ENCODE measurements at places on chromosomes 1 and 21.

DNA sequence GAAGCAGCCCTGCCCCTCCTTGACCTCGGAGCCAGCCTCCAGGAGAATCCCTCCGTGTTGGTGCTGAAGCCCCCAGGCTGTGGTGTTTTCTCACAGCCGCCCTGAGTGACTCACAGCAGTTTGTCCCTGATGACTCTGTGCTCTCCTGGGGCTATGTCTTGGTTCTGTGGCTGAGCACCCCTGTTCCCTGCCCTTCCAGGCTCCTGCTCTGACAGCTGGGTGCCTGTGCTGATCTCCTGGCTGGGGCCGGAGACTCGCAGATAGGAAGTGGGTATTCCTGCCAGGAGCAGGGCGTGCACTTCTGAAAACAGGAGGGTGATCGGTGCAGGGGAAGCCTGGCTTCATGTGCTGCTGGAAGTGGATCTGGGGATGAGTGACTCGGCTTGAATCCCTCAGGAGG lies 34.5 kb downstream of the POFUT2 start:
- no peak for DNase-seq

DNA sequence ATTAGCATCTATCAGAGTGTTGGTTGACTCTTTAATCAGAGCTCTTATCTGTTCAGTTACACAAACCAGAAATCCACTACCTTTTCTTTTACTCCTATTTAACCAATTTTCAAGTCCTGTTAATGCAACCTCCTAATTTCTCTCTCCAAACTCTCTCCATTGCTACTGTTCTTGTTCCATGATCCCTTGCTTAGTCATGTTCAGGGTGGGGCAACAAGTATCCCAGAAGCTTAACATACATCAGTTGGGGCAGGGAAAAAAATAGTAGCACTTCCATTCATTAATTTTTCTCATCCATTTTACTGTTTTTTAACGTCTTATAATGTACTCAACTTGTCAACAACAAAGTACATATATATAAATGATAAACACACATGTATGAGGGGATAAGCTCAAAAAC lies 111.2 kb upstream of the LBR start:
- no peak for DNase-seq

DNA sequence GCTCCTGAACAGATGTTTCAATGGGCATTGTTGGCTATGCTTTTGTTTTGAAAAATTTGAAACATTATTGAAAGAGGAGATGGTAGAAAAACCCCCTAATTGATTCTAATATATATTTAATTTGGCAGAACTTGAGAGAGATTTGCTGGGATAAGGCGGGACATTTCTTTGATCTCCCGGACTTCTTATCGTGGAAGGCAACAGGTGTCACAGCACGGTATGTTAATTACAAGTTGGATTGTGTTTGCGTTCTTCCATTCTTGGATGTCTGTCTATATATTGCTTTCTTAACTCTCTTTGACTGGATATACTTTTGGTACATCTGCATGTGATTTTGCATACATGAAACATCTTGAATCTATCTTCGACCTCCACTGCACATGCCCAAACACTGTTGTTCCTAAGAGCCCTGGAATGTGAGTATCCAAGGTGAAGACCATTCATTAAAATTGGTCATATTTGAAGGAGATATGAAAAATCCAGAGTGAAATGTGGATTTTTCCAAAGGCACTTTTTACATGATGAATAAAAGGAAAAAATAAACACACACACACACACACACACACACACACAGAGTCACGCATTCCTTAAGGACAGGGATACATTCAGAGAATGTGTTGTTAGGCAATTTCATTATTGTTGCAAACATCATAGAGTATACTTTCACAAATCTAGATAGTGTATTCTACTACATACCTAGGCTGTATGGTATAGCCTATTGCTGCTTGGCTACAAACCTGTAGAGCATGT lies 81.9 kb downstream of the FGGY start:
- no peak for DNase-seq

DNA sequence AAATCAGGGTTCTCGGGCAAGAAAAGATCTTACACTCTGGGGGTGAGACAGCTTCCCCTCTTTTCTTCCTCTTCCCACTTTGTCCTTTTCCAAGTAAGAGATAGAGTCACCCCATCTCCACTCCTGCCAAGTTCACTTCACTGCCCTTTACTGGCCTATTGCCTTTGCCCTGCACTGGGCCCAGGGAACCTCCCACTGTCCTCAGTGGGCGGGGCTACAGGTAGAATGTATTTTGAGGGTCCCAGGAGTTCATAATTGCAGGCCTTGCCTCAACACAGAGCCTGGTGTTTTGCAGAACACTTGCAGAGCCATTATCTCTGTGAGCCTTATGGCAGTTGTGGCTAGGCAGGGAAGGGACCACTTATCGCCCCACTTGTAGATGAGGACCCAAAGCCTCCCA lies 3.3 kb downstream of the AMPD2 start:
- no peak for DNase-seq

- DNase-seq: no peak
Measured at GRCh38 chr1:222373831-222374602, 173.9 kb downstream of the HHIPL2 start.

DNA sequence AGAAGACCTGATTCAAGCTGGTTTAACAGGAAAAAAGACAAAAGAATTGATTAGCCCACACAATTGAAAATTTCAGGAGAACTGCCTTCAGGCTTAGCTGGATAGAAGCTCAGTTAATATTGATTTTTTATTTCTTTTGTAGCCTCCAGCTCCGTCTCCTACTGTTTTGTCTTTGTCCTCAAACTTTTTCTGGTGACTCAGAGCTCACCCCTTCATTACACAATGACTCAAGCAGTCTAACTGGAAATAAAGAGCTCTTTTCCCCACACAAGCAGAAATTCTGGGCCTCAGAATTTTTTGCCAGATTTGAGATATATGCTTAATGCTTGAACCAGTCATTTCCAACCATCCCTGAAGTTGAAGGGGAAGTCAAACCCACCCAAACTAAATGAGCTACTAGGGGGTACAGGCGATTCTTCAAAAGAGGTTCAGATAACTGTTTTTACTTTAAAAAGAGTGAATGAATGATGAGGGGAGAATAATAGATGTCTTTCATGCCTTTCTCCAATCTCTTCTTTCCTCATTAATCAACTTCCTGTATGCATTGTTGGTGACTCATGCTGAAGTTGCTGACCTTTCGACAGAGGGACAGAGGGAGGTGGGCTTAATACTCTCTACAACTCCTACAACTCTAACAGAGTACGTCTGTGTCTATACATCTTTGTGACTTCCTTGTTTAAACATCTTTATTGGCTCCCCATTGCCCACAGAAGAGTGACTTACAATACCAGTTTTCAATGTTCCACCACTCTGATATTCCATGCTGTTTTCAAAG lies 6.2 kb upstream of the ACP6 start:
- no peak for DNase-seq

DNA sequence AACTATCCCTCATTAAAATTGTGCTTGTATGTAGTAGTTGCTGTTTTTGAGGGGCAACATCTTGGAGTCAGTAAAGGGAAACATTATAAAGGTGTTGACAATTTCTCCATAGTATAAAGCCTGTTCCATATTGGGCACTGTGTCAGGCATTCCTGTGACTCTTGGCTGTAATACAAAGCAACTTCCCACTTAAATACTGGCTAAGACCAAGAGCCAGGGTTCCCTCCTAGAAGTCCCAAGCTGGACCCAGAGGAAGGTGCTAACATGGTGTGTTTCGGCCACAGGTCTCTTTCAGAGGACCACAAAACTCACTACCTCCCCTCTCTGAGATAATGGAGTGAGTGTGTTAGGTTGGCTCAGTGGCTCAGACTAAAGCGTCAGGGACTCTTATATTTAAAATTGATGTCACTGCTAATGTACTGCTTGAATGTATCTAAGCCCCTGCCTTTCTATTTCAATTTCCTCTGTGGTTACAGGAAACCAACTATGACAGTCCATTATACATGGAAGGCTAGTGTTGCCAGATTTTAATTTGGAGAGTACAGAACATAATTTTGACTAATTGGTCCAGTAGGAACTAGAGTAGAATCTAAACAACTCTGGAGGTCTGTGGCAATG lies 74.7 kb upstream of the RGL1 start:
- DNase-seq: no peak

DNA sequence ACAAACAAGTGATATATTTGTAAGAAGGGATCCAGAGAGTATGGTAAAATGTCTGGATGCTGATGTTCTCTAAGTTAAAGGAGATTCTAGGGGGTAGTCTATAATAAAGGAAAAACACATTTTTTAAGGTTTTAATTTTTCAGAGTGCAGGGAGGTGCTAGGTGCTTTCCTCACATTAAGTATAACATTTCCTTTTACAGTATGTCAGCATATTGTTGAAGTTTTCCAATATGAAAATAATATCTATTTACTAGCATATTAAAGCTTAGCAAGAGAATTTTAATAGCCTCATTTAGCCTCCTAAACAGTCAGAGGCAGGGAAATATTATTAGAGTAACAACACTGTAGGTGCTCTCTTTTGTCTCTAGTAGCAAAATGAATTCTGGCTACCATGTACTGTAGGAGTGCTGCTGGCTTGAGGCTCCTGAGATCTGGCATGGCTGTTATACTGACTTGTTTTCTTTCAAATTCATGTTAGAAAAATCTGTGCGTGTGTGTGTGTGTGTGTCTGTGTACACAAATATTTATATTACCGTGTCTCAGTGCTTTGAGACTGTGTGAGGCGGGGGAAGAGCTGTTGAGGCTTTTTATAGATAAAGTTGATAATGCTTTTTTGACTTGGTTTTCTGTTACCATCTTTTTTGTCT lies 71.0 kb downstream of the POU2F1 start:
- no peak for DNase-seq

DNA sequence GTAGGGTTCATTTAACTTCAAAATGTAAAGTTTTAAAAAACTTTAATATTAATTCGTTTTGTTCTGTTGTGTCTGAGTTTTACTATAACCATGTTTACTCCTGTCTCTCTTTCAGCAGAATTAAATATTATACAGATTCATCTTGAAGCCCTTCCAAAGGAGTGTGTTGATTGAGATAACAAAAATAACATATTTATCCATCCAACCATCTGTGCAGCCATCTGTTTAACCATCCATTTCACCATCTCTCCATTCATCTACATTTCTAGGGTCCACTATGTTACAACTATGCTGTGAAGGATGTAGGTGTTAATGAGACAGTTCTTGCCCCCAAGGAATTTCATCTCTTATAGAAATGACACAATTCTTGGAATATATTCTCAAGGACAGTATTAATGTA lies 36.0 kb upstream of the GNG12 start:
- DNase-seq: no peak

DNA sequence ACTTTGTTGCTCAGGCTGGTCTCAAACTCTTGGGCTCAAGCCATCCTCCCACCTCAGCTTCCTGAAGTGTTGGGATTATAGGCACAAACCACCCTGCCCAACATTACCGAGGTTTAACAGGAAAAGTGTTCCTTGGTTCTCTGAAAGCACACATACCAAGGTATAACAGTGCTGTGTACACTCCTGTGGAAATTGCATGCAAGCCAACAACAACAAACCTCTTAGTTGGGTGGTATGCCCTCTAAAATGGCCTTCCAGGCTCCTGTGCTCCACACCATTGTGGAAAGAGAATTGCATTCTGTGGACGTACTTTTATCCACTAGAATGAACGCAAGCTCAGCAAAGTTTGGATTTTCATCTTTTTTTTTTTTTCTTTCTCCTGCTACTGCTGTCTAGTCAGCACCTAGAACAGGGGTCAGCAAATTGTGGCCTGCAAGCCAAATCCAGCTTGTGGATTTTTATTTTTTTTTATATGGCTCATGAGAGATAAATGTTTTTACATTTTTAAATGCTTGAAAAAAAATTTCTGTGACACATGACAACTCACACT lies 192.2 kb upstream of the TNR start:
- DNase-seq: no peak

DNA sequence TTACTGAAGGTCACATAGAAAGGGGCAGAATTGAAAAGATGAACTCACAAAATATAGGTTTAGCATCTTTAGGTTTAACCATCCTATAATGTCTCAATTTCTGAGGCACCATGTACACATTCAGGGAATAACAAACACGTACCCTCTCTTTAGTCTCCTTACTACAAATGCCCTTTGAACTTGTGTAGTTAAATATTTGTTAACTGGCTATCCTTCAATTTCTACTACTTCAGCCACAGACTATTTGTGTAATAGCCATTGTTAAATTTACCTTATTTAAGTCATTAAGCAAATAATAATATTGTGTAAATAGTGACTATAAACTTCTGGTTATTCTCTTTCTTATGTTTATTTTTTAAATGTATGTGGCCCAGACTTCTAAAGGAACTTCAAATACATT lies 600.5 kb downstream of the KCNT2 start:
- no peak for DNase-seq

DNA sequence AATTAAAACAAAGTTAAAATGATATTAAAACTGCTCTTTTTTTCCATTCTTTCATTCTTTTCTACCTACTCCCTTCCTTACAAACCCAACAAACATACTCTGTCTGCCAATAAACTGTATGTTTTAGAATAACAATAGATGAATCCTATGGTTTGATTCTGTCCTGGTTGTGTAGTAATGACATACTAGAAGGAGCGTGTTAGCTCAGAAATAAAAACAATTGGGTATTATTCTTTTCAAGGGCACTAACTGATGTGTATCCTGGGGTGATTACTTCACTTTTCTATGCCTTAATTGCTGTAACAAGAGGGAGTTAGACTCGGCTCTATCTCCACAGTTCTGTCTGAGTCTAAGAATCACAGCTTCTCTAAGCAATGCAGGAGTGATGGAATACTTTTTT lies 194.4 kb downstream of the GIPC2 start:
- DNase-seq: no peak

DNA sequence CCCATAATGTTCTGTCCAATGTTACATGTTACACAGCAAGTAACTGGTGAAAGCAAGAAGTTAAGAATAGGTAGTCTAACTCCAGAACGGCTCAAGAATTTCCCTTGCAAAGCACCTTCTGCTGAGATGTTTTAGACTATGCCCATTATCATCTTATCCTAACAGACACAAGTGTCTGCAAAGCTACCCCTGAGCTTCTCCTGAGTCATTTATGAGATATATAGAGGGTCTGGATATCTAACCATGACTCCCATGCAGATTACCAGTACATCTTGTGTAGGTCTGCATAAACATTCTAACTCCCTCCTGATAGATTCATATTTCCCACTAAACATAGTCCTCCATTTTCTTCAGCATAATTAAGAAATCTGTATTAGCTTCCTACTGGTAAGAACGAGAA lies 171.7 kb downstream of the COQ8A start:
- DNase-seq: no peak

GRCh38 chr1:9733160-9733789 lies 81.7 kb downstream of the PIK3CD start:
- DNase-seq: no peak
